ENCODE measurements at places on chromosomes 4 and X.

- DNase-seq = no peak
These were observed 231.9 kb downstream of the STPG2 start for GRCh38 chr4:97911236-97911906.

DNA sequence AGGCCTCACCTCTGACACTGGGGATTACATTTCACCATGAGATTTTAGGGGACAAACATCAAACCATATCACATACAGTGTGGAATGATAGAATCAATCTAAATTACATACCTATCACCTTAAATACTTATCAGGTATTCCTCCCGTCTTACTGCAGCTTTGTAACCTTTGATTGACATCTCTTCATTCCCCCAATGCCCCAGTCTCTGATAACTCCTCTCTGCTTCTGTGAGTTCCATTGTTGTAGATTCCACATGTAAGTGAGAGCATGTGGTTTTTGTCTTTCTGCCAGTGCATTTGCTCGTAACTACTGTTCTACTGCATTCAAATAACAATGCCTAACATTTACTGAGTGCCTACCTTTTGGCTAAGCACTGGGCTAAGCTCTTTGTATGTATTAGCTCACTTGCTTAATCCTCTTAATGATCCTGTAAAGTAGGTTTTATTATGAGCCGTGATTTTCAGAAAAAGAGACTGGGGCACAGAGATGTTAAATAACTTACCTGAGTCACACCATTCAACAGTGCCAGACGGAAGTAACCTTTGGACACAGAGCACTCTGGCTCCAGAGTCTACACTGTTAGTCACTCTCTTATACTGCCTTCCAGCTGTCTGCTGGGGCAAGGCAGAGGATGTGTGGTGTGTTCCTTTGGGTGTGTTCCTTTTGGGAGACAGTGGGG, 63.7 kb upstream of the ESX1 start:
- no peak for DNase-seq

- no peak for DNase-seq
These were observed 37.8 kb downstream of the LEF1 start for GRCh38 chr4:108130955-108131354.

- no peak for DNase-seq
These were observed 916 bp downstream of the MXRA5 start for GRCh38 chrX:3345281-3346191.

- no peak for DNase-seq
These were observed 51.6 kb downstream of the RS1 start for GRCh38 chrX:18620349-18620748.

- no peak for DNase-seq
These were observed 201.6 kb downstream of the TEX13A start for GRCh38 chrX:105018865-105019264.

DNA sequence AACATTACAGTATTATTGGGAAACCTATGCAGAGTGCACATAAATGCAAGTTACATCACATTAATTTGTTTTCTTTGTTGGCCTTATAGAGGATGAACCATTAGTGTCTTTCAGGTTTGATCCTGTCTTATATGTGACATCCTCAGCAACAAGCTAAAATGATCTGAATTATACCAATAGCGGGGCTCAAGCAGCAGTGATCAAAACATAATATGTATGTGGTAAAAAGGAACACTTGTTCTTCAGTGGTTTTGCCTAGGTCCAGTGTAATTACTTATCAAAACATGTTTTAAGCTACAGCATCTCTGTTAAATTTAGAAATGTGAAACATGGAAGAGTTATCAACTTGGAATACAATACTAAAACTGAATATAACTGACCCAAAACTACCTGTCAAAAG, 9.1 kb downstream of the TAF9B start:
- DNase-seq = no peak

- no peak for DNase-seq
These were observed 10.0 kb downstream of the TNIP3 start for GRCh38 chr4:121154103-121154515.

GRCh38 chr4:181006499-181007260, 1236.5 kb upstream of the TENM3 start:
- no peak for DNase-seq

DNA sequence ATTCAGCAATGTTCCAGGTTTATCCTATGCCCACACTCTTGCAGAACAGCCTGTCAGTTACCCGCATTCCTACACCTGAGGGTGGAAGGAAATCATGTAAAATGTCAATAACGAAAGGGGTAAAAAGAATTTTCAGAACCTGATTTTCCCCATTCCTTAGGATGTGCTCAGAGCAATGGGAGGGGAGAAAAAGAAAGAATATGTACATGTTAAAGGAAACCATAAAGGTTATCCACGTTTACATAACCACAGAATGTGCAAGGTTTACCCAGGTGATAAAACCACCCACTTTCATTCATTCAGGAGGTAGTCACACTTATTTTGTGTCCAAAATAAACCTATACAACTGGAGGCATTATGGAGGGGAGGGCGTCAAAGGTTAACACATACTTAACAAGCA, 335.5 kb downstream of the ZNF674 start:
- no peak for DNase-seq

GRCh38 chr4:78749972-78750727, 26.0 kb upstream of the BMP2K start:
- DNase-seq = no peak

GRCh38 chrX:24175276-24175675, 25.7 kb downstream of the ZFX start:
- no peak for DNase-seq

DNA sequence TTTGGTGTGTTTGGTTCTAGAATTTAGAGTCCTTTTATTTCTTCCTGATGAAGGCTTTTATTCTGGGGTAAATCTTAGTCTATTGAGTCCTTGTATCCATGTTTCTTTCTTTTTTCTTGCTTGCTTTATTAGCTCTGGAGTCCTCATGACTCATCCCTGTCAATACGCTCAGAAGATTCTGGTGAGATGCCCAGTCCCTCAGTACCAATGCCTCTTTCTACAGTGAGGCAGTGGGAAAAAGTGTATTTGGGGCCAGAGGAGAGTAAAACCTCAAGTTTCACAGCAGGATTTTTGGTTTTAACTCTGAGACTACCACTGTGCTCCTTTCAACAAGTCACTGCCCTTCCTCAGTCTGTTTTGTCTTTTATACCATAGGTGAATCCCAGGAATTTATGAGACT, 368.0 kb downstream of the GBA3 start:
- no peak for DNase-seq

GRCh38 chrX:102883491-102883890, 53.6 kb upstream of the RAB40AL start:
- DNase-seq = no peak

GRCh38 chr4:6071959-6072720, 53.9 kb upstream of the C4orf50 start:
- DNase-seq = no peak

DNA sequence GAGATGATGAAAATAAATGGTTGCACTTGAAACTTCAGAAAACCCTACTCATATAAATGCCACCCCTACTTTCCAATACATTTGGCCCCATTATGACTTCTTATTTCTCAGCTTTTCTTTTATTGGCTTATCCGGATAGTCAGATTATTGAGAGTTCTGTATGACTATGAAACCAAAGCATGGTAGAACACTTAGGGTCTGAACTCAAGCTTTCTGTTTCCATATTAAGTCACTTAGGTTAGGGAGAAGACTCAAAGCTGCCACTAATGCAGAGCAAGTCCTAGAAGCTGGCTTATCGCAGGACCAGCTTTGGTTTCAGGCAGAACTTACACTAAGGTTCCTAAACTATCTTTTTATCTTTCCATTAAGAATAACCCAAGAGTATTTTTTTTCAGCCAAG, 229.9 kb upstream of the CPEB2 start:
- no peak for DNase-seq

DNA sequence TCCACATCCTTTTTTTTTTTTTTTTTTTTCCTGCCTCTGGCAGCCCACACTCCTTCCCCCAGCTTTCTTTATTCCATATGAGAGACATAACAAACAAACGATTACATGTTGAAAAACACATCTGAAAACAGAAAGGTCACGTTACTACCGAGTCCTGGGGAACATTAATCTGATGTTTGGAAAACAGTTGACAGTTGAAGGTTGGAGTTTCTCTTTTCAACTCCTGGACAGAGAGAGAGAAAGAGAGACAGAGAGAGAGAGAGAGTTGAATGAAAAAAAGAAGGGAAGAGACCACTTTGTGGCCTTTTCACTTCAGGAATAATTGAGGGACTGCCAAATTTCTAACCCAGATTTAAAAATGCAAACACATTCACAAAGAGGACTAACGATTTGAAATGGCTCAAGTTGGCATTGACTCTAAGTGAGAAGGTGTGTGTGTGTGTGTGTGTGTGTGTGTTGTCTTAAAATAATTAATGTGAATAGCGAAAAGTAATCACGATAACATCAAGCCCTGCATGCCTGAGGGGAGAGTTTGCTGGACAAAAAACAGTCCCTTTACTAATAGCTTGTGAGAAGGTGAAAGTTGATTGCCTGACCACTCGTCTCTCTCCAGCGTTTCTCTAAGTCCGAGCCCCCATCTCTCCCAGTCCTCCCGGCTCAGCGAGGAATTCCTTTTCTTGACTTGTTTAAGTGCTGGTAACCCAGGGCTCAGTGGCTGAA, 67.3 kb downstream of the FBXO8 start:
- DNase-seq = no peak

DNA sequence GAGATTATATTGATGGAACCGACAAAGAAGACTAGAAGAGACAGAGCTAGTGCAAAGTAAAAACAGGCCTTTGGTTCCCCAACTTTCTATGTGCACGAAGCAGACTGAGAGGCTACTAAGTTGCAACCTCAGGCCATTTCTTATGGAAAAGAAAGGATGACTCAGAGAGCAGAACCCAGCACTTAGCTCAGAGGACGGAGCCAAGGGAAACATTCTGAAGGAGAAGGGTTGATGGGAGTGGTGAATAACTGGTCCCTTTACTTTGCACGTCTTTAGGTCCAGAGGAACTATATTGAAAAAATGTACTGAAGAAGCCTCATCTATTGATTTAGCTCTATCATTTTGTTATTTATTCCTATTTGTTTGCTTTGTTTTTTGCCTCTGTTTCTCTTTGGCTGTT, 182.1 kb downstream of the CPE start:
- no peak for DNase-seq

DNA sequence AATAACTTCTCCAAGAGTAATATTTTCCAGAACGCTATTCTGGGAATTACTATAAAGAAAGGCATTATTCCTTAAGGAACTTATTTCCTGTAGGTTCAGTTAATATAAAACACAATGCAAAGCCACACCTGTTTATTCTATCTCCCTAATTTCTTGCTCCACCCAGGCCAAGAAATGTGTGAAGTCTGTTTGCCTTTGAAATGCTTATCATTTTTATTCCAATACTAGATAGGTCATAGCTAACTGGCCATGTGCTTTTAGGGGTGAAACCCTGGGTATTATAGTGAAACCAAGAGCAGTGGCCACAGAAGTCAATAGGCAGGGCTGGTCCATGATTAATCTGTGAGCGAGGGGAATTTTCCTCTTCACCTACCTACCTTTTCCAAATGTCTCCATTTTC, 14.8 kb downstream of the CXCL3 start:
- DNase-seq = no peak

- DNase-seq = no peak
These were observed 46.3 kb downstream of the ATP10D start for GRCh38 chr4:47531241-47531953.

- DNase-seq = no peak
These were observed 92.0 kb downstream of the CHRNA9 start for GRCh38 chr4:40427128-40427527.

DNA sequence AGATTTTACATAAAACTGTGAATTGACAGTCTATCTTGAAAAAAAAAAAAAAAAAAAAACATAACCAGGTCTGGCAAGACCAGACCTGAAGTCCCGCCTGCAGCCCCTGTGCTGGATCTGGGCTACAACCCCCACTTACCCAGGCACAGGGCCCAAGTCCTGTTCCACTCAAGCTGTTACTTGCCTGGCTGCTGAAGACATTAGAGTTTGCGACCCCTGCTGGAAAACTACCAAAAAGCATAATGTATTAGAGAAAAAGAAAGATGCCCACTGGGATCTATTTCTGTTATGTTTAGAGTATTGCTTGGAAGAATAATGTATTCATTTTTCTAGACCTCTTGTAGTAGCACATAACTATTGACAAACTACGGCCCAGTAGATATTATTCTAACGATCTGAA, 4.7 kb downstream of the HS3ST1 start:
- DNase-seq = no peak

- DNase-seq = no peak
These were observed 20.9 kb downstream of the ETDB start for GRCh38 chrX:135099493-135099783.

GRCh38 chr4:25161593-25161950, 1.3 kb upstream of the SEPSECS start:
- DNase-seq = no peak
